Cardiac septum (tissue), 1 donor: ENCODE measurements at places on chromosomes 16 and 17.

DNA sequence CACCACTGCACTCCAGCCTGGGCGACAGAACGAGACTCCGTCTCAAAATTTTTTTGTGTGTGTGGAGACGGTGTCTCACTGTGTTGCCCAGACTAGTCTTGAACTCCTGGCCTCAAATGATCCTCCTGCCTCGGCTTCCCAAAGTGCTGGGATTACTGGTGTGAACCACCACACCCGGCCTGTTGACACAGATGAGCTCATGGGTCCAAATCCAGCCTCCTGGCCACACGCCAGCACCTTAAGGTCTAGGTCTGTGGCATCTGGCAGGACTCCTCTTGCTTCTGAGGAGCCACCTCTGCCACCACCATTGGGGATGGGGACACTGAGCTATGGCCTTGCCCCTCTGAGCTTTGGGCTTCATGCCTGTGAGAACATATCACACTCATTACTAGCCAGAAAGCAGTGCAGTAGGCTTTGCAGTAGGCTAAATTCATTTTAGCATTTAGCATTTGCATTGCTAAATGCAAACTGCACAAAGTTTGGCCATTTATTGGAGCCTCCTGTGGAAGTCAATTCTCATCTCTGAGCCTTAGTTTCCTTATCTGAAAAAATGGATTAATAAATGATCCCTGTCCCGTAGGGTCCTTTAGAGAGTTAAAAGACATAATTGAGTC is 5.5 kb upstream of the CDIPT start:
- DNase-seq = no peak

DNA sequence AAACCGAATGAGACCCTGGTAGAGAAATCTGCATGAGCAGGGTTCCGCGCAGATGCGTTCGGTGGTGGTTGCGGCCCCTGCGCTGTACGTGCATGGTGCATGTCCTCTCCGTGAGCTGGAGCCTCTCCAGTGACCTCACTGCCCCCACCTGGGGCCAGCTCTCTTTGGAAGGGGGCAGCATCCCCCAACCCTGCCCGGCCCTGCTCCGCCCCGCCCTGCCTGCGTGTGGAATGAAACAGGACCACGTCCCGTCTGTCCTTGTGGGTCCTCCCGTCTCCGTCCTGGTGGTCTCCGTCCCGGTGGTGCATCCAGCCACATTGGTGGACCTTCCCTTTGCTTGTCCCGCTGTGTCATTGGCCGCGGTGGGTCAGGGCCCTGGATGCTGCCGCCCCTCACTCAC is 84.9 kb downstream of the AMFR start:
- no peak for DNase-seq

DNA sequence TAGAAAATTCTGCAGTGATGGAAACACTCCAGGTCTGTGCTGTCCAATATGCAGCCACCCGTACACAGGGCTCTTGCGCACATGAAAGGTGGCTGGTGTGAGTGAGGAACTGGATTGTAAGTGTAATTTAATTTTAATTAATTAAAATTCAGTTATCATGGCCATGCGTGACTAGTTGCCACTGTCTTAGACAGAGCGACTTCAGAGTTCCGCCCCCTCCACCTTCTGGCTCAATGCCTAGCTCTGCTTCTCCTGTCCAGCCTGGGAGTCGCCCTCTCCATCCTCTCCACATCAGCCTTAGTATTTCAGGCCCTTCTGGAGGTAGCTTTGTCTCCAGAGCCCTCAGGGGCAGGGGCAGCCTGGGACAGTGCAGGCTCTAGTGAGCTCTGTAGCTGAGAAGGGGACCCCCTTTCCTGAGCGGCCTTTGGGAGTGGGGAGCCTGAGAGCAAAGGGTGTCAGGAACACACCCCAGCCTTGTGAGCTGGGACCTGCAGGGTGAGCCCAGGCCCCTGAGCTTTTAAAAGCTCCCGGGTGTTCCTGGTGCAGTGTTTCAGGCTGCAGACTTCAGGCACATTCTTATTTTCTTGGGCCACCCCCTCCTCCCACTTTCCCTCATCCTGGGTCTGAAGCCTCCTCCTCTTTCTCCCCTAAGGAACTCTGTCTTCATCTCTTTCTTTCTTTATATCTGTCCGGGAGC is 99.4 kb downstream of the IRF8 start:
- DNase-seq = no peak

GRCh38 chr16:23650674-23651416 is 9.6 kb downstream of the DCTN5 start:
- no peak for DNase-seq

GRCh38 chr16:30185683-30186421 is 2.5 kb downstream of the CORO1A start:
- peak; percentile 89 for DNase-seq

DNA sequence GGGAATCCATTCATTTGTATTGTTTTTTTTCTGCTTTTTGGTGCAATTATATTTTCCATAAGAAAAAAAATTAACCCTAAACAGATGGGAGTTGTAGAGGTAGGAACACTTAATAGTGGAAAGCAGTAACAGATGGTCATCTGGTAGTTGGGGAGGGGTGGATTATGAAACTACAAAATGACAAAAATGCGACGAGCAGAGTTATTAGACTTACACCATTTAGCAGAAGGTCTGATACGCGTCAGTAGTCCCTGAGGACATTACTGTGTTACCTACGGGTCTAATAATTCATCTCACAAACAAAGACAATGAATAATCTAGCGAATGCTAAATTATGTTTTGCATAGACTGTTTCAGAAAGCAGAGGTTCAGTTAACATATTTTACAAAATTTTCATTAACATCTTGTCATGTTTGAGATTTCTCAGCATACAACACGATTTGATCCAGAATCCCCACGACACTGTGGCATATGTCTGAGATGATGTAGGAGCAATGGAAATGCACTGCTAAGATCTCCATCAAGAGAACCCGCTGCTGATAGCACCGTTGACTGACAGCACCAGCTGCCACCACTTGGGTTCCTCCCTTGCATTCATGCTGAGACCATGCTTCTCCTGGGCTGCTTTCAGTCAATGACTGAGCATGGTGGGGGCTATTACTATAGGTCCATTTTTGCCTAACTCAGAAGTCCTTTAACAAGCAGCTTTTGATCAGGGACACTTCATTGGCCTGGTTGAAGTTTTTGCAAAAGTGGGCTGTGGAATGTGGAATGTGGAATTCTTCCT is 182.2 kb upstream of the CPHXL start:
- no peak for DNase-seq

GRCh38 chr16:85332175-85332574 is 219.9 kb upstream of the CIBAR2 start:
- DNase-seq = no peak

GRCh38 chr17:2058586-2059546 is 4.0 kb downstream of the HIC1 start:
- peak; percentile 95 for DNase-seq

- DNase-seq = no peak
These were observed 12.1 kb downstream of the HS3ST3A1 start for GRCh38 chr17:13589658-13590057.

- DNase-seq = no peak
These were observed 1.4 kb downstream of the PMP22 start for GRCh38 chr17:15263680-15264079.

DNA sequence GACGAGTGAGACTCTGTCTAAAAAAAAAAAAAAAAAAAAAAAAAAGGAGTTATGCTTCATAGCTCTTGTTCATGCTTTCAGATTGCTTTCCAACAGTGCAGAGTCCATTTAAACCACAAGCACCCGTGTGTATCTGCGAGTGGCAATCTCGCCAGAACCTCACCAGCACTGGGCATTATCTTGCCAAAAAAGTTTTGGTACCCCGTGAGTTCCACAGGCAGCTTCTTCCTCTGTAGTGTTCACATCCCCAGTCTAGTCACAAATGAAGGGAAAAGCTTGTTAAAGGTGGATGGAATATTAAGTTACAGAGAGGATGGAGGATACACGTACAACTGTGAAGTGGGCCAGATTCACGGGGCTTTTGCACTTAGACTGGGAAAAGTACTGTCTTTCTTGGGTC is 33.5 kb downstream of the WSB1 start:
- DNase-seq = no peak

DNA sequence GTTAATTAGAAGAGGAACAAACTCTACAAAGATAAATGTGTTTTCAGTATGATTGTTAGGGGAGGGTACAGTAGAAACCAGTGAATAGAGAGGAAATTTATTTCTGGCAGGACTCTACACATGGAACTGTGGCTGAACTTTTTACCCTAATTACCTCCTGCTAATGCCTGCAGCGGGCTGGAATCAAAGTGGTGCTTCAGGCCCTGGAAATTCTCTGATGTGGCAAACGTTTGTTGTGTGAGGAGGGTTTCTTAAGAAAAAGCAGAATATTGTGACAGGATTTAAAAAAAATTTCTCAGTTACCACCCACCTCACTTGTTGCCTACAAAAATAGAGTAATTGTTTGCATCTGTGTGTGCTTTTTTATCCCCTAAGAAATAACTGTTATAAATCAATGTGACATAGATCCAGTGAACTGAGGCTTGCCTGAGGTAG is 154.5 kb downstream of the BCAS3 start:
- no peak for DNase-seq

DNA sequence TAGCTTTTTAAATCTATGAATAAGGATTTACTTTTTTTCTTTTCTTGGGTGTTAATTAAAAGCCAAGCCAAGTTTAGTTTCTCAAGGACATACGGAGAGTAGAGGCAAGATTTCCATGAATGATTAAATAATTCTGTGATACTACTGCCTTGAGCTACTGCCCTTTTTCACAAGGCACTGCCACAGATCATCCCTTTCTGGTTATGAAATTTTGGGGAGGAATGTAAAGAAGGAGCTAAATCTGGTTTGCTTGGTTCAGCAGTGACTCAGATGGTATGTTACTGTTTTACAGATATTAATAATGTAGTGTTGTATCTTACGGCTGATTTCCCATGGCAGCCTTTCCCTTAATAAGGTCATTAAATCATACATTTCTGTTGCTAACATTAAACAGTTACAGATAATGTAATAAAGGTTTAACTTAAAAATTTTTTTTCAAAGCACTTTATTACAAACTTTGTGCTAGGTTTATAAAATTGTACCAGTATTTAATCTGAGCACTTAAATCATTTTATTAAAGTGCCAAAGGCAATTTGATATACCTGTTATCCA is 2.6 kb downstream of the WSB1 start:
- no peak for DNase-seq

DNA sequence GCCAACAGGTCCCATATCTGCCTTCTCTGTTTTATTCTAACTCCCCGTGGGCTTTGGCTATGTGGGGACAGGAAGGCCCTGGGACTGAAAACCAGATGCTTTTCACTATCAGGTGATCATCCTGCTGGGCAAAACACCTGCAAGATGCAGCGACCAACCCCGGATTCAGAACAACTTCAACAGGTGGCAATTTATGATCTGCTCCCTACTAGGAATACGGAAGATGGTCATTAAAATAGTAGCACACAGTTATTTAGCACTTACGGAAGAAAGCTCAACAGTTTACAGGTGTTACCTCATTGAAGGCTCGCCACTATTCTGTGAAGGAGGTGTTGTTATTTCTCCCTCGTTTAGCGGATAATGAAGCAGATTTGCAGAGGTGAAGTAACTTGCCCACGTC is 7.8 kb upstream of the SLC5A11 start:
- DNase-seq = no peak

GRCh38 chr16:50252874-50253513 is 13.4 kb upstream of the ADCY7 start:
- DNase-seq = no peak

- DNase-seq = no peak
These were observed 15.3 kb downstream of the RNF43 start for GRCh38 chr17:58402047-58402446.

- no peak for DNase-seq
These were observed 52.3 kb downstream of the ABCC1 start for GRCh38 chr16:16001596-16002255.

- DNase-seq = no peak
These were observed 434 bp upstream of the CPSF4L start for GRCh38 chr17:73261952-73262675.

DNA sequence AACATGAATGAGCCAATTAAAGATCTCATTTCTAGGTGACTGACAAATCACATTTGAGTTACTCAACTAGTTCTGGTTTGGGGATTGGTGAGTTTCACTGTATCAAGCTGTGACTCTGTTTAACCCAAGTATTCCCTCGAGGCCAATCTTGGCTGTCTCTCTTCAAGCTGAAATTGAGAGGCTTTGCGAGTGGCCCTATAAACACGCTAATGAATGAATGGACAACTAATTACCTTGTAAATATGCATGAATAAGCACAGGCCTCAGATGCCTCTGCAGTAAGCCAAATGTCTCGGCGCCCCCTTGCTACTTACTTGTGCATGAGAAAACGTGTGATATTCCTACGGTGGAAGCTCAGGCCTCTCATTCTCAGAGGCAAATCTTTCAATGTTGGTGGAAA is 450.3 kb upstream of the PSMD7 start:
- DNase-seq = no peak

DNA sequence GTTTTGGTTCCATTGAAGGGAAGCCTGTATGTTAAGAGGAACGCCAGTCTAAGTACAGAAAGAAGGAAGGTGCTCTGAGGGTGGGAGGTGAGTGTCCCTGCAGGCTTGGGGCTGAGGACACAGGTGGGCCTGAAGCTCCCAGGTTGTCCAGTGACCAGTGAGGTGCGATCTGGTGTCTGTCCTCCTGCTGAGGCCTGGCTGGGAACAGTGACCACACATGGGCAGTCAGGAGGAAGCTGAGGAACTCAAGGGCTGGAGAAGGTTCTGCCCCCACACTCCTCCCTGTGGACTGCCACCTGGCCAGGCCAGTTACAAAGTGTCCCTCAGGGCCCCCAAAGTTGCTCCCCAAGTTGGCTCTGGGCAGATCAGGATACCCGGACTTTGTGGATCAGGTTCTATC is 102.1 kb downstream of the N4BP1 start:
- peak; percentile 36 for DNase-seq

DNA sequence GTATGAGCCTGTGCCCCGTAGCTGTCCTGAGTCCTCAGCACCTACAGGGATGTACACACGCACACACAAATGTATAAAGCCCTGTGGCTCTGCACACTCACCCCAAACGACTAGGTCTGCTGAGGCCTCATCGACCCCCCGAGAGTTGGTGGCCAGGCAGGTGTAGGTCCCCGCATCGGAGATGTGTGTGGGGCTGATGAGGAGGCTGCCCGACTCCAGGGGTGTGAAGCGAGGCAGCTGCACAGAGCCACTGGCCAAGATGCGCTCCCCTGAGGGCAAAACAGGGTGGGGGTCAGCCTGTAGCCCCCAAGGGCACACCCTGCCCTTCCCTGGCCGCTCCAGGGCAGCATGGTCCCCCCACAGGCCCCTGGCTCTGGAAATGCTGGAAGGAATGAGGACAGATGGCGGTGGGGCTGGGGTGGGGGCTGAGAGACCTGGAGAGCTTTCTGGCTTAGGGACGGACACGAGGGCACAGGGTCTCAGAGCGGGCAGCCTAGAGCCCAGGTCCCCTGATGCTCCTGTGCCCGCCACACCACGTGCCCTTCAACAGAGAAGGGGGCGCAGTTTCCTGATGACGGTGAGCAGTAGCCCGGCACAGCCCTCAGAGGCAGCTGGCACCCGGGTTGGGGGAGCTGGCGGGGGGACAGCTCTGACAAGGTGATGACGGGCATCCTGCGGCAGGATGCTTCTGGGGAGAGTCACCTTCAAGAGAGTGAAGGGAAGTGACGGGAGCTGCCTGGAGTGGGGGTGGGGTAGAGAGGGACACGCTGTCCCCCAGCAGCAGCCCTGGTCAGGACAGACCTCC is 119.8 kb upstream of the CDC42EP4 start:
- no peak for DNase-seq
